ENCODE measurements at places on chromosomes 11 and 22. TPM values are rescaled to one million over a fixed set of nuclear protein-coding genes. Genes with fewer than 3 reads are reported as not detected.

The APOL4 gene
- total RNA-seq, result not detected

The OR8J1 gene
- total RNA-seq, result not detected

DNA sequence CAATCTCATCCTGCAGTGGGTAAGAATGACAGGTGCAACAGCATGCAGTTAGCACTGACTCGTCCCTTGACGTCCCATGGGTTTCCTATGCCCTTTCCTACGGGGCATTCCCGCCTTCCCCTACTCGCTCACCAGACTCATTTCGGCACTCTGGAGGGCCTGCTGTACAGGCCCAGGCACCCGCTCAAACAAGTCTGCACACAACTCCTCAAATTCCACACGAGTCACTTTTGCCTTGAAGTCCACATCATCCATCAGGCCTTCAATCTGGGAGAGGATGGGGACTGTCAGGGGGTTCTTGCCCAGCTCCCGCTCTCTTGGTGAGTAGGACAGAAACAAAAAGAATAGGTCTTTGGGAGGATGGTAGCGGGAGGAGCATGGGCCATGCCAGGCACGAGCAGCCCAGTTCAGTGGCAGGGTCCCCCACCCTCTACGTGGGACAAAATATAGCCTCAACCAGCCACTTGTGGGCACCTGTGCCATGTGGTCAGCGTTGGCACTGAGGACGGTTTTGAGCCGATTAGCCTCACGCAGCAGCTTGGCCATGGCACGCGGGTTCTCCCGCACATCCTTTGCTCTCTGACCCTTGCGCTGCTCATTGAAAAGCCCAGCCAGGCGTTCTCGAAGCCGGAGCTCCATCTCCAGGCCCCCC, 4.7 kb downstream of the HYOU1 start:
- DNase-seq, result no peak
- H3K36me3 ChIP-seq, result peaks cover 19% of the 10 kb centered on the region
- 0 out of 2 replicates have a peak, but pooled peaks cover 4% of the 10 kb centered on the region for H3K4me1 ChIP-seq

The OR8B8 gene
- not detected for total RNA-seq

The C11orf42 gene
- total RNA-seq, result not detected

DNA sequence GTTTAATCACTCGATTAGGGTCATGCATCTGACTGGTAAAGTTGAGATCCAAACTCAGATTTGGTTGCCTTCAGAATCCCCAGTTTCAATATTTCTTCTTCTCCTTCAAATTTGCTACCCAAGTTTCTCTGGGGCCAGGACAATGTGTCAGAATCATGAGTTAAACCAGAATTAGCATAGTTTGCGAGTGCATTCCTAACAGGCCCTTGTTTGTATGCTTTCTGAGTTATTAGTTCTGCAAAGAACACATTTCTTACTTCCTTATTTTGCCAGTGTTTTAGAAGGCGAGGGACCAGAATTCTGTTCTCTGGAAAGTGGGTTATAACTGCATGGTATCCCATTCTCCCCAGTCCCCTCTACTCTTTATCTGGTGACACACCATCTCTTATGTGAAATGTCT, 112.0 kb downstream of the ARL14EP start:
- no peak overlapping the region for H3K27ac ChIP-seq
- no peaks in the 10 kb centered on the region for H3K27me3 ChIP-seq
- DNase-seq, result no peak
- H3K36me3 ChIP-seq, result no peaks in the 10 kb centered on the region
- H3K4me3 ChIP-seq, result no peak overlapping the region

The OSBP2 gene
- 4.7 TPM for total RNA-seq

DNA sequence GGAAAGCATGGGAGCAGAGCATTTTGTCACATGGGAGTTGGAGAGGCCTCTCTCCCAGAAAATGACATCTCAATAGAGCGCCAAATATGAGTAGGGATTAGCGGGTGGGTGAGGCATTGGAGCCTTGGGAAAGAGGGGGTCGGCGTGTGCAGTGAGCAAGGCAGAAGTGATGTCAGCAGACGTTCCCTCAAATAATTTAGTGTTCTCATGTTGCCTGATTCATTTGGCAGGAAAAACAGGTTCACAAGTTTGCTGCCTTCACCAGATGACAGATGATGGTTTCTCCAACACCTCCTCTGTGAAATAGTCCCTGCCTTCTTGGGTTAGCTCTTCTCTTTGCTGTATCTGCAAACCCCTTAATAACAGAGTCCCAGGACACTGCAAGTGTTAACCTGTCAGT, 118.5 kb upstream of the ARHGAP20 start:
- H3K4me3 ChIP-seq, result no peak overlapping the region
- H3K36me3 ChIP-seq, result no peaks in the 10 kb centered on the region
- DNase-seq, result no peak
- peaks cover 5% of the 10 kb centered on the region for H3K27me3 ChIP-seq
- H3K27ac ChIP-seq, result no peak overlapping the region

- no peak overlapping the region for H3K4me3 ChIP-seq
- no peak overlapping the region for H3K27ac ChIP-seq
- DNase-seq, result no peak
- no peaks in the 10 kb centered on the region for H3K27me3 ChIP-seq
- no peaks in the 10 kb centered on the region for H3K36me3 ChIP-seq
- no peaks in the 10 kb centered on the region for H3K4me1 ChIP-seq
Observed at GRCh38 chr22:47209547-47210023, 447.1 kb downstream of the TBC1D22A start.

DNA sequence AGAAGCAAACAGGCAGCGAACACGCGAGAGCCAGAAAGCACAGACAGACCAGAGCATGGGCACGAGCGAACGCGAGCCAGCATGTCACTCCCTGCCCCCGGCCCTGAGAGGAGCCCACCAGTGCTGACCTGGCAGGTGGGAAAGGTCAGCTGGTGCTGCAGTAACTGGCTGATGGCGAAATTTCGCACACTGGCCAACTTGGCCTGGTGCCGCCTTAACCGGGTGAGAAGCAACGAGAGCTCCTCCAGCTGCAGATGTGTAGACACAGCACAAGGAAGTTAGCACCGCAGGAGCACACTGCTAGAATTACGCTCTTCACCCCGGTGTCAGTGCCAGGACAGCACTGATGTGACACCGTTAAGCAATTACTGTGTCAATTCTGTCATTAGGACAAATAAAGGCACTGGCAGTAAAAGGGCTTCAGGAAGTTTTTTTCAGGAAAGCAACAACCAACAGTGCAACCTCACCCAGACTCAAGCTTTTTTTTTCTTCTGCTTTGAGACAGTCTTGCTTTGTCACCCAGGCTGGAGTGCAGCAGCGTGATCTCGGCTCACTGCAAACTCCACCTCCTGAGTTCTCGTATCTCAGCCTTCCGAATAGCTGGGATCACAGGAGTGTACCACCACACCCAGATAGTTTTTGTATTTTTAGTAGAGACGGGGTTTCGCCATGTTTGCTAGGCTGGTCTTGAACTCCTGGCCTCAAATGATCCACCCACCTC, 76.8 kb downstream of the C11orf58 start:
- H3K27ac ChIP-seq, result no peak overlapping the region
- H3K27me3 ChIP-seq, result no peaks in the 10 kb centered on the region
- no peak overlapping the region for H3K4me3 ChIP-seq

DNA sequence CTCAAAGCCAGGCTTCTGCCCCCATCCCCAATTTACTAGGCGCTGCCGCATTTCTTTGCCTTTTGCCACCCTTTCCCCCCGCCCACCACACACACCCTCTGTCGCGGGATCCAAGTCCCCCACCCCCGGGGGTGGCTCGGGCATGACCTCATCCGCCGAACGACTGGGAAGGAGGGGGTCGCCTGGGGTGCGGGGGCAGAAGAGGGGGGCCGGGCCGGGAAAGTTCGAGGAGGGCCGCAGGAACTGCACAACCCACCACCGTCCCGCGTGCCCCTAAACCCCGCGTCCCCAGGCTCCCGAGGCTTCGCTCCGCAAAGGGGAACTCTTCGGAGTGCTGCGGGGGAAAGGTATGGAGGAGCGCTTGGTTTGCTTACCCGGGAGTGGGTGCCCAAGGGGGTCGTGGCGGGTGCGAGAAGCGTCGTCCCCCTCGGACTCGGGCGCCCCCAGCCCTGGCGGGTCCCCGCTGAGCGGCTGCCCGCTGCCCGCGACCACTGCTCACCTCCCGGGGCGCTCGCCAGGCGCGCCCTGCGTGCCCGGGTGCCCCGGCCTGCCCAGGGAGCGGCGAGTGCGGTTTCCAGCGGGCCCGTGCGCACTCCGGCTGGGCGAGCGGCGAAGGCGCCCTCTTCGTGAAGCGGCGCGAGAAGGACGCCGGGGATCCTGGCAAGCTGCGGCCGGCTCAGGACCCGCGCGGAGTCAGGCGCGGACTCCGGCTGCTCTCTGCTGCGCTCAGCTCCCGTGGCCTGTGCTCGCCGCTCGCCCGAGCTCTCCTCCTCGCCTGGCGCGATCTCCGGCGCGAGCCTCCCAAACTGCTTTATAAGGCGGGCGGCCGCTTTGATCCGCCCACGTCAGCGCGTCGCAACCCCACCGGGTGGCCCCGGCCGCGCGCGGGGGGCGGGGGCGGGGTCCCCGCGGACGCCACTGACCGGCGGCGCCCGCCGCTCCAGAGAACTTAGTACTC, 4.0 kb upstream of the WNT11 start:
- no peak overlapping the region for H3K27ac ChIP-seq
- H3K36me3 ChIP-seq, result no peaks in the 10 kb centered on the region
- H3K27me3 ChIP-seq, result peaks cover 10% of the 10 kb centered on the region
- peaks cover 7% of the 10 kb centered on the region for H3K4me1 ChIP-seq
- peak overlapping the region; percentile 49 for H3K4me3 ChIP-seq

- H3K4me3 ChIP-seq, result no peak overlapping the region
- no peak overlapping the region for H3K27ac ChIP-seq
- peaks cover 2% of the 10 kb centered on the region for H3K27me3 ChIP-seq
- DNase-seq, result no peak
- no peaks in the 10 kb centered on the region for H3K4me1 ChIP-seq
Observed at GRCh38 chr11:117862753-117863152, 13.7 kb downstream of the FXYD6 start.

DNA sequence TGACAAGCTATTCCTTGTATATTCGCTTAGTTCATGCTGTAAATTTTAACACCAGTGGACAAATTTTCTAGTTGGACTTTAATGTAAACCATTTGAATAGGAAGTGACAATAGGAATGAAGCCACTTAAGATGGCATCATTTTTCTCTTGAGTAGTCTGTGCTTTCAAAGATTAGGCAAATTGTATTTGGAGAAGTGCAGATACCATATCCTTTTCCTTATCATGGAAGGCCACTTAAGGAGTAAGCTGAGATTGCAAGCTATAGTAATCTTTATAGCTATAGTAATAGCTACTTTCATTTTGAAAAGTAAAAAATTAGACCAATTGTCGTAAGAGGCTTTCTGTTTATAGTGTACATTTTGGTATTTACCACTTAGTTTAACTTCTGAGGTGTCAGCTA, 12.8 kb downstream of the CAPRIN1 start:
- no peak overlapping the region for H3K4me3 ChIP-seq
- H3K36me3 ChIP-seq, result peaks cover 18% of the 10 kb centered on the region
- peaks cover 19% of the 10 kb centered on the region for H3K4me1 ChIP-seq
- no peak overlapping the region for H3K27ac ChIP-seq
- no peaks in the 10 kb centered on the region for H3K27me3 ChIP-seq

DNA sequence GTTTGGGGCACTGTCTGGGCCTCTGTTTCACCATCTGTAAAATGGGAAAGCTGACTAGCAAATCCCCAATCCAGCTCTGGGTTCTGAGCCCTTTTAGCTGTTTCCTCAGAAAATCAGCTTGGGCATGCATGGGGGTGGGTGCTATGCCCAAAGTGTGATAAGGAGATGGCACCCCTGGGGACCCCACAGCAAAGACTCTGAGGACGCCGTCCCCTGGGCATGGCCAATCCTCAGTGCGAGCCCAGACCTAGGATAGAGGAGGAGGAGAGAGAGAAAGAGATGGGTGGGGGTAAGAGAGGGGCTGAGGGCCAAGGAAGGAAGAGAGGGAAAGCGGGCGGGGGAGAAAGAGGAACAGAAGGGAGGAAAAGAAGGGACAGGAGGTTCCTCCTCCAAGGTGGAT, 31.8 kb downstream of the TPBGL start:
- peaks cover 9% of the 10 kb centered on the region for H3K36me3 ChIP-seq
- H3K4me1 ChIP-seq, result no peaks in the 10 kb centered on the region
- no peaks in the 10 kb centered on the region for H3K27me3 ChIP-seq

GRCh38 chr22:27874764-27875163, 44.3 kb downstream of the PITPNB start:
- DNase-seq, result no peak
- no peak overlapping the region for H3K4me3 ChIP-seq
- H3K27me3 ChIP-seq, result no peaks in the 10 kb centered on the region
- H3K4me1 ChIP-seq, result no peaks in the 10 kb centered on the region

DNA sequence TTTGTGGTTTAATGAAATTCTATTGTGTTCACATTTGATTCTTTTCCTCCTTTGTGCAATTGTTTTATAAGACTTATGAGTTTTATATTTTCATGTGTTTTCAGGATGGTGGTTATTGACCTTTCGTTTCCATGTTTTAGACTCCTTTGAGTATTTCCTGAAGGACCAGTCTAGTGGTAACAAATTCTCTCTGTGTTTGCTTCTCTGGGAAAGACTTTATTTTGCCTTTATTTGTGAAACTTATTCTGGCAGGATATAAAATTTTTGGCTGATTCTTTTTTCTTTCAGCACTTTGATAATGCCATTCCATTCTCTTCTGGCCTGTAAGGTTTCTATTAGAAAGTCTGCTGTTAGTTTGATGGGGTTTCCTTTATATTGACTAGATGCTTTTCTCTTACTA, 83.5 kb downstream of the ACER3 start:
- no peak overlapping the region for H3K4me3 ChIP-seq
- H3K36me3 ChIP-seq, result no peaks in the 10 kb centered on the region
- no peaks in the 10 kb centered on the region for H3K27me3 ChIP-seq
- H3K4me1 ChIP-seq, result peaks cover 6% of the 10 kb centered on the region

DNA sequence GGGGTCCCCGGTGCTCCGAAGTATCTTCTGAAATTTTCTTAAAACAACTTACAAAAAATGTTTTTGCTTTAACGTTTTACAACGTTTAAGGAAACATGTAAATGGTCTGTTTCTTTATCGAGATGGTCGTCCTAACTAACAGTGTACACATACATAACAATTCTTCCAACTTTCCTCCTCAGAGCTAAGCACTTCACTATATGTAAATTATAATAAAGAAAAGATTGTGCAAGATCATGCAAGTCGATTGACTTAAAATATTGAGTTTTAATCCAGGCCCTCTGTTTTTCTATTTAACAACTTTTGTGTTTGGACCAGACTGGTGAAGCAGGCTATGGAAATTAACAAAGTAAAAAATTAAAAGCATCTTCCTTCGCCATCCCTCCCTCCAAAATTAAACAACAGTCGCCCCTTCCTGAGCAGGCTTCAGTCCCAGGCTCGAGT, 4.9 kb downstream of the ALX4 start:
- H3K36me3 ChIP-seq, result no peaks in the 10 kb centered on the region
- DNase-seq, result no peak
- no peak overlapping the region for H3K27ac ChIP-seq
- peaks cover 3% of the 10 kb centered on the region for H3K27me3 ChIP-seq
- peaks cover 12% of the 10 kb centered on the region for H3K4me1 ChIP-seq

The HEPHL1 gene
- total RNA-seq, result not detected

The ART1 gene
- total RNA-seq, result not detected

DNA sequence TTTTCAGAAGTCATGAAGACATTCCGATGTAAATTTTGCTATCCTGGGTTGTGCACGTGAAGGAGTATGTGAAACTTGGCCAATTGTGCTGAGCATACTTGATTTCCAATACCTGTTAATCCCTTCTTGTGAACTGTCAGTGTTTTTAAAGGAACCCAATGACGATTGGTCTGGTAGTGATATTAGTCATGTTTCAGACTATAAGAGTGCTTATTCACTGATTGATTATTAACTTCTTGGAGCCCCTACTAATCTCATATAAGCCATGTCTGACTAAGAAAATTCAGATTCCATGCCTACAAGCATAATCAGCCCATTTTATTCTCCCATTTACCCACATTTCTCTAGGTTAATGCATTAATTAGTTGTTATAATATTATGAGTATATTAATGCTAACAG, 330.8 kb upstream of the MTNR1B start:
- H3K4me3 ChIP-seq, result no peak overlapping the region
- no peaks in the 10 kb centered on the region for H3K36me3 ChIP-seq
- H3K4me1 ChIP-seq, result no peaks in the 10 kb centered on the region

All from Panc1 (cell line).